8988T (cell line): ENCODE measurements at places on chromosomes 16 and 17.

DNA sequence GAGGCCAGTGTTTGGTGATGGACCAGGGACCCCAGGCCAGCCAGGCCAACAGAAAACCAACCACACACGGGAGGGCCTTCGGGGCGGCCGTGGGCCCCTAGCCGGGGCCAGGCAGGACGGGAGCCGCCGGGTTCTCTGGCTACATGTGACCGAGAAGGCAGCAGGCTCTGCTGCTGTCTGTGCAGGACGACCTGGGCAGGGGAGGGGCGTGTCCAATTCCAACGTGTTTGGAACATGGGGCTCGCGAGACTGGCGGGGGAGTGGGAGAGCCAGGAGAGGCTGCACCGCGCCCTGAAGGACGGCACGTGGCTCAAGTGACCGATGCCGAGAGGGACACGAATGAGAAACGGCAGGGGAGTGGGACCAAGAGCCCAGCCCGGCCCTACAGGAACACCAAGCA, 75.4 kb downstream of the LMF1 start:
- no peak for DNase-seq

- DNase-seq = no peak
These were observed 33.0 kb upstream of the PRKCB start for GRCh38 chr16:23802776-23803175.

GRCh38 chr17:20284022-20284421, 183.3 kb downstream of the LGALS9B start:
- DNase-seq = no peak

GRCh38 chr17:9976283-9977179, 71.5 kb upstream of the RCVRN start:
- no peak for DNase-seq

DNA sequence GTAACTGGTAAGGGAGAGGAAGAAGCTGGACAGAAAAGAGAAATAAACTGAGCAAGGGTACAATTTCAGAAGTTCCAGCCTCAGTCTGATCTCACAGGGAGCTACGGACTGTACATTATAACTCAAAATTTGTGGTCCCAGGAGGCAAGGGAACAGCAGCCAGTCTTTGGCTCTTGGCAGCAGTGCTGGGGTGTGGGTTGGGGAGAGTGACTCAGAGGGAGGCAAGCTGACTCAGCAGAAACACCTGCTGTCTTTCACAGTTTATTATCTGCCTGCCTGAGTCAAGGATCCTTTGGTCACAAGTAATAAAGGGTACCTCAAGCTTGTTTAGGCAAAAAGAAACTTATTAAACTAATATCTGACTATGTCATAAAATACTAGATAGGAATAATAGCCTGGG, 73.5 kb upstream of the KIF2B start:
- DNase-seq = peak; percentile 11

DNA sequence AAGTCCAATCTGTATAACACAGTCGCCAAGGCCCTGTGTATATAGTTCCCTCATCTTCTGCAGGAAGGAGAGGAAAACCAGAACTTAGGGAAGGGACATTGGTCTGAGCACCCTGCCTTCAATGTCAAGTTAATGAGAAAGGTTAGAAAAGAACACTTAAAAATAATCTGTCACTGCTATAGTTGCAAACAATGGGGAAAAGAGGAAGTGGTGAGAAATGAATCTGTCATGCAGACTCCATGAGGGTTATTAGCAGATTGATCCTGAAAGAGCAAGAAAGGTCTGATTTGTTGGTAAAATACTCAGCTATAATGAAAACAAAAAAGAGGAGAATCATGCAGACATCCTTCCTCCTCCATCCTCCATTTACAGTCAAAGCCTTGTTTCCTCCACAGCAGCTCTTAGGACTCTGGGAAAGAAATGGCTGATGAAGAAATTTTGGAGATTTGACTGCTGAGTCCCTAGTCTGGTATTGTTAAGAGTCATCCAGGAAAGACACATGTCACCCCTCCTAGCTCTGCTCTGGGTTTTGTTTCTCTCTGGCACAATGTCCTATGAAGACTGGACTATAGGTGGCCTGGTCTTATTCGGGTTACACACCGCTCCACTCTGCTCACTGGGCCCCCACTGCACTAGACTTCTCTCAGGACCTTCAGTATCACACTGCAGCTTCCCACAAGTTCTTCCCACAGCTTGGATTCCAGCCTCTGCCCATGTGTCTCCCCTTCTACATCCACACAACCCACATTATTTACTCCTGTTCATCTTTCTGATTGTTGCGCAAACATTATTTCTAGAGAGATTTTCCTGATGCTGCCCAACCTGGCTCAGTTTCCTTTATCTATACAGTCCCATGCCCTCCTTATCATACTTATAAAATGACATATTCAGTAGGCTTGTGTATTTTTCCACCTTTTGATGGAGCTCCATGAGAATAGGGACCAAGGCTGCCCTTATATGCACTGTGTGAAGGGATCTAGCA, 56.5 kb upstream of the XYLT1 start:
- DNase-seq = no peak

GRCh38 chr17:54368906-54369305, 531.7 kb upstream of the TOM1L1 start:
- no peak for DNase-seq

- DNase-seq = no peak
These were observed 56.0 kb downstream of the MEAK7 start for GRCh38 chr16:84448444-84448843.

DNA sequence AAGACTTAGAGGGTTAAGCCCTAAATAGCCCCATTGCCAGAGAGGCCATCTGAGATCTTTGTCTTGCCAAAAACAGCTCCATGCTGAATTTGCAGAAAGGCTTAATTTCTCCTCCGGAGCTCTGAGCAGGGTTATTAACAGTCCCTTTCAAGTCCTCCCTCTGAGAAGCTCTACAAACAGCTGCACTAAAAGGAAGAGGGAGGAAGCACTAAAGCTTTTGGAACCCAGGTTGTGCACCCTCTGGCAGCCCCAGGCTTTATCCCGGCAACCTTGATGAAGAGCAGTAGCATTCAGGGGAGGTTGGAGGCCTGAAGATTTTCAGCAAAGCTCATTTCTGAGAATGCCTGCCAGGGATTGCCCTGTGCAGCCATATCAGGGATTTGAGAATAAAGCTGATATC, 554.7 kb downstream of the RBFOX1 start:
- no peak for DNase-seq

- no peak for DNase-seq
These were observed 345.7 kb downstream of the CDH13 start for GRCh38 chr16:82972331-82972919.

DNA sequence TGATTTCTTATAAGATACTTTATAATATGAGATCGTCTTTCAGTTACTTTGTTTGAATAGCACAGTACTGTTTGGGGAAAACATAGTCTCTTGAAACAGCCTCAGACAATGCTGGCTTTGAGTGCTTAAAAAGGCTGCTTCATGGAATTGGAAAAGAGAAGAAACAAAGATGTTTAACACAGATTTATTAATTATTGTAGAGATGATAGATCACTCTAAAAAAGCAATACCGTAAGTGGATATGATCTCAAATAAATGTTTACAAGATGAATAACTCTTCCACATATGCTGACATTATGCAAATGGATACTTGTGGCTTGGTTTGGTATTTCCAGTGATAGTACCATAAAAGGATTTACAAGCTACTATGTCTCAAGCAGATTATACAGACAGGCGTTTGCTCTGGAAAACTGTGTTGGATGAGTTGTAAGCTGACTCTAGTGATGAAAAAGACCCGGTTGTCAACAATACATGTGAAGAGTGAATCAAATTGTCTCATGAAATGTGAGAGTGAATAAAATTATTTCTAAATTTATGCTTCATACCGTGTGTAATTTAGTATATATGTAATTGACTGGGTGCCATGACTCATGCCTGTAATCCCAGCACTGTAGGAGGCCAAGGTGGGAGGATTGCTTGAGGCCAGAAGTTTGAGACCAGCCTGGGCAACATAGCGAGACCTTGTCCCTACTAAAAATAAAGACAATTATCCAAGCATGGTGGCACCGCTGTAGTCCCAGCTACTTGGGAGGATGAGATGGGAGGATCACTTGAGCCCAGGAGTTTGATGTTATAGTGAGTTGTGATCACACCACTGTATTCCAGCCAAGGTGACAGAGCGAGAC, 105.4 kb downstream of the FTO start:
- DNase-seq = no peak

- DNase-seq = no peak
These were observed 618 bp downstream of the RUSF1 start for GRCh38 chr16:31507617-31507928.

DNA sequence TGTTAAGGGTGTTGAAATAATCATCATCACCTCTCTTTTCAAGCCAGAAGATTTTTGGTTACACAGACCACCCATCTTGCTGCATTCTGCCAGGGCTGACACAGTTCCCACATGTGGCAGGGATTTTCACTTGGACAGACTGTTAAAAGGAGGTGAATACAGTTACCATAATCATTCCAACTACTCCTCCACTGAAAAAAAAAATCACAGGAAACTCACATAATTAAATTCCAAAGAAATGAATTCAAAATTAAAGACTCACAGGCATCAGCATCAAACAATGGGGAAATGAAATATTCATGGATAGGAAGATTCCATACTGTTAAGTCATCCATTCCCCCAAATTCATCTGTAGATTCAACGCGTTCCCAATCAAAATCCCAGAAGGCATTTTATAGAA, 209.4 kb downstream of the MRTFB start:
- no peak for DNase-seq

DNA sequence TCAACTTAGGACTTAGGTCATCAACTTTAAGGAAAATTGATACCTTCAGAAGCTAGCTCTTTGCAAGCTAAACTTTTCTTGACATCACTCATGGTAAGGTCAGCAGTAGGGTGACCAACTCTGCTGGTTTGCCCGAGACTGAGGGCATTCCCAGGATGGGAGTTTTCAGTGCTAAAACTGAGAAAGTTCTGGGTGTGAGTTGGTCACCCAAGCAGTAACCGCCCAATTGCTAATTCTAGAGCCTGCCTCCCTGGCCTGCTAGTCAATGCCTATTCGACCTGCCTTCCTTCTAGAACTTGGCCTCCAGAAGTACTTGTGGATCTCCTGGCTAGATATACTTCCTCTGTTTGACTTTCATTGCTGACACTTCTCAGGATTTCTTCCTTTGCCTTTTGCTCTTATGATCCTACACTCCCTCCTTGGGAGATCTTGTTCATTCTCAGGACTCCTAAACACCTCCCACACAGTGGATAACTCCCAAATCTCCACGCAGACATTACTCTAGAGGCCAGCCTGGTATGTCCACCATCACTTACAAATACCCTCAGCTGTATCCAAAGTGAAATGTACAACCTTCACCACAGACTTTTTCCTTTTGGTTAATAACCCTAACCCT, 10.5 kb upstream of the MYO18A start:
- DNase-seq = no peak

DNA sequence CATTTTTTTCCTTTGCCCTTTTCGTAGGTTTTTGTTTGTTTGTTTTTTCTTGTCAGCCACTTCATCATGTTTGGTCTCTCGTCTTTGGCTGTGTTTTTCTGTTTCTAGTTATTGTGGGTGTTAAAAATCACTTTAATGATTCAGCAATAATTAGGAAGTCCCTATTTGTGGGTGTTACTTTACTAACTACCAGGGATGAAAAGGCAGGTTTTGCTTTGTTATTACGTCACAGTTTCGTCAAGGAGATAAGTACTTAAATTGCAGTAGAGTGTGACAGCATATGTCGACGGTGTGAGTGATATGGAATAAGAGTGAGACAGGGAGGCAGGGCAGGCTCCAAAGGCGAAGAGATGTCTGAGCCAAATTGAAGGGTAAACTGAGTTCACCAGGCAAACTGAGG, 479.6 kb downstream of the WWOX start:
- no peak for DNase-seq

DNA sequence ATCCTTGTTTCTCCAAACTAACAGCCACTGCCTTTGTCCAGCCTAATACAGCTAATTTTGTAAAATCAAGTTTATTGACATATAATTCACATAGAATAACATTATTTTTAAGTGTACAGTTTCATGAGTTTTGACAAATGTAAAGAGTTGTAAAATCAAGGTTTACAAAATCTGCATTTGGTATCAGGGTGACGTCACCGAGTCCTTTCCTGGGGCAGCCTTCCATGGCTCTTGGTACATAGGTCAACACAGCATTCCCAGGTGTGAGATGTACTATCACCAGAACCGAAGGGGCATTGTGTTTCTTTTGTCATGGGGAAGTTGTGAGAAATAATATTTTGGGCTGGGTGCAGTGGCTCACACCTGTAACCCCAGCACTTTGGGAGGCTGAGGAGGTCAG, 42.9 kb downstream of the PSMD12 start:
- DNase-seq = no peak

GRCh38 chr17:78908426-78908825, 5.4 kb upstream of the CEP295NL start:
- no peak for DNase-seq

DNA sequence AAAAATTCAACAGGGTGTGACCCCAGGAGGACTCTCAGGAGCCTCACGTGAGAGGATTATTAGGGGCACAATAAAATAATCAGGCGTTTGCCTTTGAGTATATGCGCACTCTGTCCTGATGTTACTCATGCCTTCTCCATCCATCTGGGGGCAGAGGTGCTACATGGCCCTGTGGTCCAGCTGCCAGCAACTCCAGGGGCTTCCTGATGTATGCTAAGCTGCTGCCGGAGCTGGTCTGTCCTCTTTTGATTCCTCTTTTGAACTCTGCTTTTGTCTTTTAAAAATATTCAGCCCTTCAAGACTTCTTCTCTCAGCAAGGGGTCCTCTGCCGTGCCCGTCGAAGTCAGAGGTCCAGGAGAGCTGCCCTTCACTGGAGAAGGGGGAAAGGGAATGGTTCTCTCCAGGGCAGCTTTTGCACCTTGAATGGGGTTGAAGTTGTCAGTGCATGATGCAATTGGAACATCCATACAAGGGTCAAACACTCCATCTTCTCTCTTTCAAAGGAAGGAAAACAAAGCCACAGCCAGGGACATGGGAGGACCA, 431.4 kb downstream of the SHISA9 start:
- DNase-seq = no peak

GRCh38 chr17:55672585-55673501, 49.8 kb downstream of the TMEM100 start:
- DNase-seq = no peak

GRCh38 chr17:77957857-77958715, at the start of gene TNRC6C:
TNRC6C (plus strand) TSS chr17:77958703; CDS start chr17:78004207, 45,504 bp downstream.
- DNase-seq = peak; percentile 98

- no peak for DNase-seq
These were observed 119.1 kb downstream of the FTO start for GRCh38 chr16:53822936-53823529.

- DNase-seq = no peak
These were observed 46.7 kb downstream of the MAP2K6 start for GRCh38 chr17:69460963-69461922.
